Motor neuron (in vitro differentiated cells): ENCODE measurements at places on chromosomes 12 and 14.

DNA sequence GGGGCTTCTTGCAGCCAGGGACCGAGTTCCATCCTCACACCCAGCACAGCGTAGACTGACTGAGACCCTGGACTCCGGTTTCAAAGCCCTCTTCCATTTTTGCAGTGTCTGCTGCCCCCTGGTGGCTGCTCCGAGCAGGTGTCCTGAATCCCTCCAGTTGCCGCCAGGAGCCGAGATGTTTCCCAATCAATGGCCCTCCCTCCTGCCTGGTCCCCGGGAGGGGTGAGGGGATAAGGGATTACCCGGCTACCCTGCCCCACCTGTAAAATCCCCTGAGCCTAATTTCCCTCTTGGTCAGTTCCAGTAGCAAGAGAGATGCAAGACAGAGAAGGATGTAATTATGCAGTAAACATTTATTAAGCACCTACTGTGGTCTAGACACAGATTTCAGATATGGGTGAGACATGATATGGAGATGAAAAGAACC lies 55.0 kb downstream of the PHETA1 start:
- ATAC-seq, result peak; percentile 87

- ATAC-seq, result no peak
Measured at GRCh38 chr14:62778852-62779251, 266.4 kb downstream of the KCNH5 start.

DNA sequence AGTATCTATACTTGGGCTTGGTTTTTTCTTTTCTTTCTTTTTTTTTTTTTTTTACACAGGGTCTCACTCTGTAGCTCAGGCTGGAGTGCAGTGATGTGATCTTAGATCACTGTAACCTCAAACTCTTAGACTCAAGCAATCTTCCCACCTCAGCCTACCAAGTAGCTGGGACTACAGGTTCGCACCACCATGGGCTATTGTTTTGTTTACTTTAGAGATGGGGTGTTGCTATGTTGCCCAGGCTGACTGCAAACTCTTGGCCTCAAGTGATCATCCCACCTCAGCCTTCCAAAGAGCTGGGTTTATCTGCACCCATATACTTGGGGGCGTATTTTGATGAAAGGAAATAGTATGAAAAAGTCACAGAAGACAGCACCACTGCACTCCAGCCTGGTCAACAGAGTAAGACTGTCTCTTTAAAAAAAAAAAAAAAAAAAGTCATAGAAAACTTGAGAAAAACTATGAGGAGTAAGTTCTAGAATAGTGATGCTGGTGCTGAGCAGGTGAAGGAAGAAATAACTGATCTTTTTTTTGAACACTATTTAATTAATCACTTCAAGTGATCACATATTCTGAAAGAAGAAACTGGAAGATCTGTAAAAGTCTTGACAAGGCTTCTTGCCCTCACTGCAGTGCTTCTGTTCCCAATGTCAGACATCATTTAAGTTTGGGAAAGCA lies 53.8 kb upstream of the NPFF start:
- ATAC-seq, result no peak

DNA sequence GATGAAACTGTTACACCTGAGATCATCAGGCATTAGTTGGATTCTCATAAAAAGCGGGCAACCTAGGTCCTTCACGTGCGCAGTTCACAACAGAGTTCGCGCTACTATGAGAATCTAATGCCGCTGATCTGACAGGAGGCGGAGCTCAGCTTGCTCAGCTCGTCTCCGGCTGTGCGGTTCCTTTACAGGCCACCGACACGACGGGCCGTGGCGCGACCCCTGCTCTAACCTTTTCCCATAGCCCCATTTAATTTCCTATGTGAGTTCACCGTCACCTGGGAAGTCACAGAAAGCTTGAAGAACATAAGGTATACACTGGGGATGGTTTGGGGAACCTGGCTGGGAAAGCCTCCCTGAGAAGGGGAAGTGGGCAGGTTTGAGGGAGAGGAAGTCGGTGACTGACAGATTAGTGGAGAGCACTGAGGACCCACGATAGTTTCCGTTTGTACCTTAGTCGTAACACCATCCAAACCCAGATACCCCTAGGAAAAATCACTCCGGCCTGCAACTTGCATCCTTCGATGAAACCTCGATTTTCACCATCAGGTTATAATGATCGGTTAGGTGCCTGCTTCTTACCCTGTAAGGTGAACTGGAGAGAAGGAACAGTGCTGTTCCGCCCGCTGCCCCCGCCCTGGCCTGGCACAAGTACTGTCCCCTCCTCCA lies 2.8 kb upstream of the AAAS start:
- ATAC-seq, result no peak

DNA sequence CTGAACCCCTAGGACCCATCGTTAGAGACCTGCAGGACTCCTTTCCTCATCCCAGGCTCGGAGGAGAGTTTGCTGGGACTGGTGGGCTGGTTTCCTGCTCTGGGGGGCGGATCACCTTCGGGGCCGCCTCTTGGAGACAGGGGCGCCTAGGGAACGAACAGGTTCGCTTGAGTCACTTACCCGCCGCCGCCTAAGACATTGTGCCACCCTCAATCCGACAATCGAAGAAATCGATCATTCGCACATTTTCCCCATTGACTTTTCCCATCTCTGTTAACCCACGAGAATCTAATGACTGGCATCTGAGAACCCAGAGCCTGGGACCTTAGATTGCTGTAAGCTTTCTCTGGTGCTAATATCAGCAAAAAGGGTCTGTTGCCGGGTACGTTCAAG lies 322 bp downstream of the SLC39A9 start:
- no peak for ATAC-seq
